ENCODE measurements at places on chromosomes 13 and 19.

DNA sequence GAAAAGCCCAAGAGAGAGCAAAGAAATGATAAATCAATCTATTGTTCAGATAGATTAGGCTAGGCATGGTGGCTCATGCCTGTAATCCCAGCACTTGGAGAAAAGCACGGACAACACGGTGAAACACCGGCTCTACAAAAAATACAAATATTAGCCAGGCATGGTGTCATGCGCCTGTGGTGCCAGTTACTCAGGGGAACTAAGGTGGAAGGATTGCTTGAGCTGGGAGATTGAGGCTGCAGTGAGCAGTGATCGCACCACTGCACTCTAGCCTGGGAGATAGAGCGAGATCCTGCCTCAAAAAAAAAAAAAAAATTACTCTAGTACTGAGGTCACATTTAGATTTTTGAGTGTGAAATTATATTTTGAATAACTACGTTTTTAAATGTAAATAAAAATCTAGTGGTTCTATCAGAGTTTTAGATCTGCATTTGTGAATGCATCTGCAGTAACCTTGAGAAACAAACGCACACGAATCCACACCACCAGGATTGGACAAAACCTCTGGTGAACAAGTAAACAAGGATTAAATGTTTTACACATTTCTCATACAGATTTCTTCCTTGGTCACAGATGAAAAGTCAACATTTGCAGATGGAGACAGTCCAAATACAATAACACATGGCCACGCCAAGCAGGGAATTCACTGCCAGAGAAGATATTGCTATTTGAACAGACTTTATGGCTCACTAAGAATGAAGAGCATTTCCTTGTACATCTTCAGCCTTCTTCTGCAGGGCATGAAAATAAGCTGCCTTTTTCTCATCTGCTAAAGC lies 917.6 kb downstream of the PCDH9 start:
- DNase-seq = no peak

DNA sequence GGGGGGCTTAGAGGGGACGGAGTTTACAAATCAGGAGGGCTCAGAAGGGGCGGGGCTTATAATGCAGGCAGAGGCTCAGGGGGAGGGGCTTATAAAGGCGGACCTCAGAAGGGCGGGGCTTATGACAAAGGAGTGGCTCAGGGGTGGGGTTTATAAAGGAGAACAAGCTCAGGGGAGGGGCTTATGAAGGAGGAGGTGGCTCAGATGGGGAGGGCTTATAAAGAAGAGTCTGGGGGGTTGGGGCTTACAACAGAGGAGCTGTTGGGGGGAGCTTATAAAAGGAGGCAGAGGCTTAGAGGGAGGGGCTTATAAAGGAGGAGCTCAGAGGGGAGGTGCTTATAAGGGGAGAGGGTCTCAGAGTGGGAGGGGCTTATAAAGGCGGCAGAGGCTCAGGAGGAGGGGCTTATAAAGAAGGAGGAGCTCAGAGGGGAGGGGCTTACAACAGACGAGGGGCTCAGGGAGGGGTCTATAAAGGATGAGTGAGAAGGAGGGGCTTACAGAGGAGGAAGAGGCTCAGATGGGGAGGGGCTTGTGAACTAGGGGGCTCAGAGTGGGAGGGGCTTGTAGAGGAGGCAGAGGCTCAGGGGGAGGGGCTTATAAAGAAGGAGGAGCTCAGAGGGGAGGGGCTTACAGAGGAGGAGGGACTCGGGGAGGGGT lies 1.0 kb downstream of the SMIM24 start:
- DNase-seq = no peak

- no peak for DNase-seq
Measured at GRCh38 chr19:18611327-18612050, 1.2 kb upstream of the TMEM59L start.

DNA sequence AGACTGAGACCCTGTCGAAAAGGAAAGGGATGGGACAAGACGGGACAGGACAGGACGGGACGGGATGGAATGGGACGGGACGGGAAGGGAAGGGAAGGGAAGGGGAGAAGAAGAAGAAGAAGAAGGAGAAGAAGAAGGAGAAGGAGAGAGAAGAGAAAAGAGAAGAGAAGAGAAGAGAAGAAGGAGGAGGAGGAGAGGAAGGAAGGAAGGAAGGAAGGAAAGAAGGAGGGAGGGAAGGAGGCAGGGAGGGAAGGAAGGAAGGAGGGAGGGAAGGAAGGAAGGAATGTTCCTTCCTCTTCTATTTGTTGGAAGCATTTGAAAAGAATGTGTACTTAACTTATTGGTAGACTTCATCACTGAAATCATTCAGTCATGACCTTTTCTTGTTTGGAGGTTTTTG lies 9.6 kb upstream of the SHFL start:
- no peak for DNase-seq

DNA sequence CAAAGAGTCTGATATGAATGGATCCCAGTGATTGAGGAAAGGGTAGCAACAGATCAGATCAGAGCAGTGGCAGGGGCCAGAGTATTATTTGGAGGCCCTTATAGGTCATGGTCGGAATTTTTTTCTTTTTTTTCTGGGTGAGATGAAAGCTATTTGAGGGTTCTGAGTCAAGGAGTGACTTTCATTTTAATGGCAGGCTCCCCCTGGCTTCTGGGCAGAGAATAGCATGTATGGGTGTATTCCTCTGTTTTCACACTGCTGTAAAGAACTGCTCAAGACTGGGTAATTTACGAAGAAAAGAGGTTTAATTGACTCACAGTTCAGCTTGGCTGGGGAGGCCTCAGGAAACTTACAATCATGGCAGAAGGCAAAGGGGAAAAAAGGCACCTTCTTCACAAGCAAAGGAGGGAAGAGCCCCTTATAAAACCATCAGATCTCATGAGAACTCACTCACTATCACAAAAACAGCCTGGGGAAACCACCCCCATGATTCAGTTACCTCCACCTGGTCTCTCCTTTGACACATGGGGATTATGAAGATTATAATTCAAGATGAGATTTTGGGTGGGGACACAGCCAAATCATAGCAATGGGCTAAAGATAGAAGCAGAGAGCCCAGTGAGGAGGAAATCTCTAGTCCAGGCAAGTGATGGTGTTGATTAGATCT lies 3.0 kb upstream of the SLC6A16 start:
- DNase-seq = no peak

DNA sequence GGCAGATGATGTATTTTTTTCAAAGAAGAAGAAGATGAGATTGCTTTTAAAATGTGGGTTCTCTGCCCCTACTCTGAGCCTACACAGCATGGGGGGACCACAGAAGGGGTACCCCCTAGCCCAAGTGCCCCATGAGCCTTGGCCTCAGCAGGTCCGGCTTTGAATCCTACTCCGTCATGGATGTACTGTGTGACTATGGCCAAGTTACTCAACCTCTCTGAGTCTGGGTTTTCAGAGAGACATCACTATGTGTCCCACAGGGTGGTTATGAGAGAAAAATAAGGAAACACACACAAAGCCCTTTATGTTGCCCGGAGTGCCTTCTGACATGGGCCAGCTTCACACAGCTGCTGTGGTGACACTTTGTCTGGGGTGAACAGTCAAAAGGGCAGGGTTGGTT lies 92.0 kb downstream of the KCTD15 start:
- DNase-seq = no peak

DNA sequence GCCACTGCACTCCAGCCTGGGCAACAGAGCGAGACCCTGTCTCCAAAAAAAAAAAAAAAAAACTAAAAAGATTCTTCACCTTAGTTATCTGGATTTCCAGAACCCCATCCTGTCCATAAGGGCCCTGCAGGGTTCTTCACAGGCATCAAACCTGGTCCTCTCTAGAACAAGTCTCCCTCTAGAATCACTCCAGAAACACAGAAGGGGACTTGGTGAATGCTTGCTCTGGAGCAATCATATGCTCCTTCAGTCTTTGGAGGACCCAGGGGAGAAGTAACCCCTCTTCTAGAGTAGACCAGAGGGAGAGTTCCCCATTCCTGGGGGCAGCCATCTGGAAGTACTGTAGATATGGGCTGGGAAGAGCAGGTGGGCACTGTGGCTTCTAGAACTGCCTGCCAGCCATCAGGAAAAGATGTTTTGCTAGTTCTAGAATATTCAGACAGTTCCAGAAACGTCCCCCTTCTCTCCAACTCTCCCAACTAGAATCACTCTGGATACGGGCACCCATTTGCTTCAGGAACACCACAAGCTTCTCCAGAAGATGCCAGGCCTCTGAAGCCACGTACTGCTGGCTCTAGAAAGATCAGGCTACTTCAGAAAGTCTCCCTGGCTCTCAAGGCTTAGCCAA lies 2.8 kb downstream of the FUT1 start:
- no peak for DNase-seq

GRCh38 chr13:19622193-19622592 lies 11.3 kb upstream of the MPHOSPH8 start:
- DNase-seq = no peak

DNA sequence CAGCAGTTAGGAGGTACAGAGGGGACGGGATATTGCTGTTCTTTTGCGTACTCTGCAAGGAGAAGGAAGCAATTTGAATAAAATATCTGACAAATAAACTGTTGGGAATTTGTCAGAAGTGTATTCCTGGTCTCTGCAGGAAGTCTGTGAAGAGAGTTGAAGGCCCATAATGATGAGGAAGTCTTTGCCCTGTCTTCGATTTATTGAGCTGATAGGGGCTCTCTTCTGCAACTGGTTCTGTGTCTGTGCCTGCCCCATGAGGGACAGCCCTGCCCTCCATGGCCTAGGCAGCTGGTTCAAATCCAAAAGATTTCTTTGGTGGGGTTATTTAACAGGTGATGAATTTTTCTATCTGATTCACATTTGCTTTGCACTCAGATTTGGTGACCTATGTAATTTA lies 339.7 kb upstream of the EDNRB start:
- DNase-seq = no peak

DNA sequence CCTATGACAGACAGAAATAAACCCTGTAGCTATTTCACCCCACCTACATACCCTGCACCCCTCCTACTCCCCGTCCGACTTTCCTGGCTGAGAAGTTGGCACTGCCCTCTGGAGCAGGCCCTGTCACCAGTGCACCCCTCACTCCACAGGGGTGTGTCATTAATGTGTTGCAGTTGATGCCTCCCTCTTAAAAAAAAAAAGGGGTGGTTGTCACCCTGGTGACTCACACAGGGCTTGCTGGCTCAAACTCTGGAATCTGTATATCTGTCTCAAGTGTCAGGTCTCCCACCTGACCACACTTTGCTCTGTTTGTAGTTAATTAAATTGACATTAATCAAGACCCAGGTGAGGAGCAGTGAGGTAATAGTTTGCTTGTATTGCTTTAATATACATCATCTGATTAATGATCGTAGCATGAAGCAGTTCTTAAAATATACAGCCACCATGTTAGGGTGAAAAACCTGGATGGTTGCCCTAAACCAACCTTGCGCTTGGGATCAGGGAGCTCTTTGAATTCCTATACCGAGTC lies 2.0 kb upstream of the GATAD2A start:
- peak; percentile 65 for DNase-seq

GRCh38 chr13:61029064-61029463 lies 386.6 kb downstream of the PCDH20 start:
- DNase-seq = no peak

DNA sequence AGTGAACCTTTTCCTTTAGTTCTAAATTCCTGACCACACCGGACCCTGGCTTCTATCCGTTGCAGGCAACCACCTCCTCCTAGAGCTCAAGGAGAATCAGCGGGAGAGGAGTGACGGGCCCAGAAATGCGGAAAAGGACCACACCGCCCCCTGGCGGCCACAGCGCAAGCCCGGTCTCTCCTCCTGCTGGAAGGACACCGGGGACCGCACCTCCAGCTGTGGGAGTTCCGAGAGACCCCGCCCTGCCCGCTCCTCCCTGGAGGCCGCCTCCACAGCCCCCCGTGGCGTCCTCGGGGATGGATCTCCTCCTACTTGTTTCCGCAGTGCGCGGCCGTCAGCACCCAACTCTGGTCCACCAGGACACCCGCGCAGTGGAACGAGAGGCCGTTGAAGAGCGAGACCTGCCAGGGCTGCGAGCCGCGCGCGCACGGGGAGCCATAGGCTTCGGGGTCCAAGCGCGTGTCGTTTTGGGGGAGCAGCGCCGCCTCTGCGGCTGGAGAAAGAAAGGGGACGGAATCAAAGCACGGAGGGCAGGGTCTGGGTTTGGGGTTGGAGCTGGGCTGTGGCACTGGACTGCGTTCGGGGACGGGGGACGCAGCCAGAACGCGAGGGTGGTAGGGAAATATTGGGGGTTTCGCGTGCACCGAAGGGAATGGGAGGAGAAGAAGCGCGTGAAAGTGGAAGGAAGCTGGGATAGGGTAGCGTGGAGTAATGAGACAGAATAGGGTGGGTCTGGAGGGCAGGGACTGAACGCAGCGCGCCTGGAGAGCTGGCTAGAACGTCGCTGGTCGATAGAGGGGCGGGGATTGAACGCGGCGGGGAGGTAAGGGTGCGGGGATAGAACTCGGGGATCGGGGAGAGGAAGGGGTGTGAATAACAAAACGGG lies 2.5 kb downstream of the KLK10 start:
- no peak for DNase-seq

DNA sequence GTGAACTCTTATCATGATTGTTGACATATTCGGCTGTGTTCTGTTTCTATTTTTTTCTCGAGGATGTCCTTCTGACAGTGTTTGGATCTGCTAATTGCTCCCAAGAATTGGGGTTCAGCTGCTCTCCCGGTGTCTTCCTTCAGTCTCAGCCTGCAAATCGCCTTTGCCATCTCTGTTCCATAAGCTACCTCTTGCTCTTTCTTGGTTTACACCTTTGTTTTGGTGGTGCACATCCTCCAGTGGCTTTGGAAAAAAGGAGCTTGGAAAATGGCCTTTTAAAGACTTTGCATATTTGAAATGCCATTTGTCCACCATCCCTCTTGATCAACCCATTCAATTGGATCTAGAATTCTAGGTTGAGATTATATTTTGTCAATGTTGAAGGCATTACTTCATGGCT lies 137.2 kb downstream of the URI1 start:
- no peak for DNase-seq

DNA sequence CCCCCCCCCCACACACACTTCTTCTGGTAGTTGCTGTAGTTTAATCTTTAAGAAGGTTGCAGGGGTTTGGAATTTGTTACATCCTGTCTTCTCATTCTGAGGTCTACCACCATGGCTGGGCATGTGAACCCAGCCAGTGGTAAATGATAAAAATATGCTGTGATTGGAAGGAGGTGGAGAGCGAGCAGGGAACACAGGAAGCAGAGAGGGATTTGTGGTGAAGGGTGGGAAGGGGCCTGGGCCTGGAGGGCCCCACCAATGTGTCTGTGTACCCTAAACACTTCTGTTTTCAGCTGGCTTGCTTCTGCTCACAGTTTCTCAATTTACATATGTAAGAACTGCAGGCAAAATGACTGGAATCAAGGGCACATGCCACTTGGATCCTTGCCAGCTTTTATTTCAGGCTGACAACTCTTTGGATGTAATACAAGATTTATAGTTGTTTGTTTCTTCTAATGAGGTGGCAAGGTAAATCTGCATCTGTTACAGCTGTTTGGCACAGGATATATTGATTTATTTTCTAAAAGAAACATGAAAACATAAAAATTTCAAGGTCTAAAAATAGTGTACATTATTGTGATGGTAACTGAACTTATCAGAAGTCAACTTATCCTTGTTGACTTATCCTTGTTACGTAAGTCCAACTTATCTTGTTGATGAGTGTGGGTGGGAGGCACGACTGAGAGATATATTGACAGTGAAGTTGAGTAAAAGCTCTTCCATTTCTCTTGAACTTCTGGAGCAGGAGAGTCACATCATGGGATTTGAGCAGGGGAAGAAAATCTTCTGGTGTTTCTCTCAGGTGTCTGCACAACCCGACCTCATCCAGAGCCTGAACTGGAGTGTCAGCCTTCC lies 313.2 kb downstream of the SHISA2 start:
- DNase-seq = no peak

All from H54 (cell line).